ENCODE measurements at places on chromosomes 7 and 10.

DNA sequence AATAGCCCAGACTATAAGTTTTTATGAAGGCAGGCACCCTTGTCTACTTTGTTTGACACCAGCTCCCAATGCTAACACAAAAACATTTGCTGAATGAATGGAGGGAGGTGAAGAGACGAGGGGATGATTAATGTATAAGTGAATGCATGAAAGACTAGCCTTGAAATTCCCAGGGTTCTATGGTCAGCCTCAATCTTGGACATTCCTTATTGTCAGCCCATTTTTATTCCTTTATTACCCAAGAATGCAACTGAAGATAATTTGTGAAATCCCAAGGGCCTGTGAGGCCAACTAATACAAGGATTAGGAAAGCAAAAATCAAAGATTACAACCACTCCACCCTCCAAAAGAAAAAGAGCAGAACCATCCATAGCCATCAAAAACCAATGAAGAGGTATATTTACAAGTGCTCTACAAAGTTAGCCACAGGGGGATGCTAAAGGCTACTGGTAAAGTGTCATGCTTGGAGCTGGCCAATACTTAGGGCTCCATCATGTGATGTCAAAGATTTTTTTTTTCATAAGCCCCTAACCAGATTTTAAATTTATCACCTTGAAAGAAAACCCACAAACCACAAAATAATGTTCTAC lies 40.0 kb upstream of the ASAH2 start:
- peak; percentile 15 for DNase-seq

GRCh38 chr7:81740403-81740802 lies 29.4 kb downstream of the HGF start:
- DNase-seq = no peak

DNA sequence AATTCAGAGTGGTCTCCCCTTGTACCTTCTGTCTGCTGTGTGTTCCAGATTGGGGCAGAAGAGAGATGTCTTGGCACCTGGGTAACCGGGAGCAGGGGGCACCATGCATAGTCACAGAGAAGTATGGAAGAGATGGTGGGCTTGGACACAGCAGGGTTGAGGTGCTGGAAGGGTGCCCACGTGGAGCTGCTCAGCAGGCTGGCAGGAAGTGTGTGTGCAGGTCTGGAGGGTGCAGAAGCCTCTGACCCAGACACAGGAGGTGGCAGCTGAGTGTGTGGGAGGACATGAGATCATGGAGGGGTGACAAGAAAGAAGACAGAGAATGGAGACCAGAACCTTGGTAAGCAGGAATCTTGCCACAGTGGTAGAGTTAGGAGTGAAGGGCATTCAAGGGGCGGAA lies 42.3 kb upstream of the DUSP5 start:
- no peak for DNase-seq

GRCh38 chr10:110651044-110651958 lies 7.2 kb downstream of the RBM20 start:
- peak; percentile 56 for DNase-seq

DNA sequence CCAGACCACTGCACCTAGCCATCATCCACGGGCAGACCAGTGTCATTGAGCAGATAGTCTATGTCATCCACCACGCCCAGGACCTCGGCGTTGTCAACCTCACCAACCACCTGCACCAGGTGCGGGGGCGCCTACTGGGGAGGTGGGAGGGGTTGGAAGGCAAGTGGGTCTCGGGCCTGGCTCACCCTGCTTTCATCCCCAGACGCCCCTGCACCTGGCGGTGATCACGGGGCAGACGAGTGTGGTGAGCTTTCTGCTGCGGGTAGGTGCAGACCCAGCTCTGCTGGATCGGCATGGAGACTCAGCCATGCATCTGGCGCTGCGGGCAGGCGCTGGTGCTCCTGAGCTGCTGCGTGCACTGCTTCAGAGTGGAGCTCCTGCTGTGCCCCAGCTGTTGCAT lies 4.6 kb downstream of the NFKB2 start:
- no peak for DNase-seq

DNA sequence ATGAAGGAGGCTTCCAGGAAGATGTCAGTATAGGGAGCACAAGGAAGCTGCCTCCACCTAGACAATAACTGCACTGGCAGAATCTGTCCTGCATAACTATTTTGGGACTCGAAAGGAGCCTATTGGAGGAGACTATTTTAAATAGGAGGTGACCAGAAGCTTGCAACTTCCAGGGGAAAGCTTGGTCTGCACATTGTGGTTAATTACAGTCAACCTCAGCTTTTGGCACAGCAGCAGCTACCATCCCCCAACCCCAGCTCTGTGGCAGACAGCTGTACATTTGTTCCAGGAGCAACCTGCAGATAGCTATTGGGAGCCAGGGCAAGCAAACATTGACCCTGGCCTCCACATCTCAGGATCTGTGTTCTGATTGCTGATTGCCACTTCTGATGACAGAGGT lies 46.3 kb upstream of the NANOS1 start:
- DNase-seq = peak; percentile 67

DNA sequence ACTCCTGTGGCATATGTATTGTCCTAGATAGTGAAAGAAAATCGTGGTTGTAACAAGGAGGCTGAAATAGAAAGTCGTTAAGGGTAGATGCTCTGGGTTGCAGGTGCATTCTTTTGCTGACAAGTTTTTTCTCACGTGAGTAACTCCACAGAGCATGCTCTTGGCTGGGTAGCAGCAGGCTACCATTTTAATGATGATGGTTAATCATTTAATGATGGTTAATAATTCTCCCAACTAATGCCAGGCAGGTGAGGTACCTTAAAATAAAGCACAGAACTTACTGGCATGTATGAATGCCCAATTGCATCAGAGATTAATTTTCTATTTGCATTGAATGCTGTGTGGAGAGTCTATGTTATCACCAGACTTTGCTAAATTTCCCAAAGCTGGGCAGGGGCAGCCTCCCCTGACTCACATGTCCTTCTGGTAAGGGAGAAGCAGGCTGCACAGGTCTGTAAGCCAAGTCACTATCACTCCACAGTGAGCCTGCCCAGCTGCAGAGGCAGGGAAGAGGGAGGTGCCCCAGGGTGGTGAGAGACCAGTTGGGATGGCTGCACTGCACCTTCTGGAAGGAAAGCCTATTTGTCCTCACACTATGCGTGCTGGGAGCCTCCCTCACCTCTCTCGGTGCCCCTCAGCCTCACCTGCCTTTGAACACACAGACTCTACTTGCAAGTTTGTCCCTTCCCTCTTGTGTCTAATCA lies 287.0 kb upstream of the IGFBP3 start:
- no peak for DNase-seq

DNA sequence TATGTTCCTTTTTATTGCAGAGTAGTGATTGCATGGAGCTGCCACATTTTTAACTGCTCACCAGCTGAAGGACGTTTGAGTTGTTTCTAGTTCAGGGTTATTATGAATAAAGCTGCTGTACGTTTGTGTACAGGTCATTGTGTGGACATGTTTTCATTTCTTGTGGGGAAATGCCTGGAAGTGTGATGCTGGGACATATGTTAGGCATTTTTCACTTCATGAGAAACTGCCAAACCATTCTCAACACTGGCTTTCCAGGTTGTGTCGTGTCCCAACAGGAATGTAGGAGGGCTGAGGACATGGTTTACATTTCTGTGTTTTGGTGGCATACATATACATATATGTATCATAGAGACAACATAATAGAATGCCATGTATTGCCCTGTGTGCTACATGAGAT lies 73.0 kb downstream of the NEURL1 start:
- DNase-seq = no peak

DNA sequence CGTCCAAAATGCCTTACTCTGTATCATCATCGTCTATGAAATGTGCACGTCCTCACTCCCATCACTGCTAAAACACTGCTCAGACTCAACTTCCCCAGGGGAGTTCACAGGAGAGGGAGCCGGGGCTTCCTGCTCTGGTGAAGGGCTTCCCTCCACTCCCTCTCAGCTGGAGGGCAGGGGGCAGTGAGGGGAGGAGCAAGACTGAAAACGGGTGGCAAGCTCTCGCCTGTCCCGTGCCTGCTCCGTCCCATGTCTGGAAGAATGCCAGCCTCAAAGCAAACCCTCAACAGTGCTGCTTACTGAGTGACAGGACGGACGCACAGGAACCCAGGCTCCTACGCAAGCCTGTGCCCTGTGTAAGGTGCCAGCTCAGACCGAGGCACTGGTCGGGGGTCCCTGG lies 25.1 kb downstream of the PRKAG2 start:
- DNase-seq = no peak

DNA sequence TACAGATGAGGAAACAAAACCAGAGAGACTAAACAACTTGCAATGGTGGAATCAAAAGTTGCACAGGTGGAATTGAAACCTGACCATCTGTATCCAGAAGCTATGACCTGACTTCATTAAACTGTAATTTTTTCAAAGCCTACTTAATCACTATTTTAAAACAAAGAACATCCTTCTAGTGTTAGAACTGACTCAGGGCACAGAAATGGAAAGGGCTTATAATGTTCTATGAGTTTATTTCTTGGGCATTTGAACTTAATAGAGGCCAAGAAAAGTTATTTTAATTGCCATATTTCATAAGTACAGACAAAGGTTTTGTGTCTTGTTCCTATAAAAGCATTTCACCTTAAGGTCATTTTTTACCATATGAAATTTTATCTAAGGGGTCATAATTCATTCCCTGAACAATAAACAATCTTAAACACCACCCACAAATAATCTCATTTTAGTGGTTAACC lies 8.8 kb downstream of the ITGB1 start:
- DNase-seq = no peak

GRCh38 chr10:77333610-77334340 lies 303.8 kb downstream of the KCNMA1 start:
- peak; percentile 32 for DNase-seq

GRCh38 chr7:54987772-54988171 lies 31.0 kb upstream of the EGFR start:
- DNase-seq = no peak

GRCh38 chr7:80287400-80288174 lies 153.0 kb downstream of the GNAI1 start:
- DNase-seq = no peak

DNA sequence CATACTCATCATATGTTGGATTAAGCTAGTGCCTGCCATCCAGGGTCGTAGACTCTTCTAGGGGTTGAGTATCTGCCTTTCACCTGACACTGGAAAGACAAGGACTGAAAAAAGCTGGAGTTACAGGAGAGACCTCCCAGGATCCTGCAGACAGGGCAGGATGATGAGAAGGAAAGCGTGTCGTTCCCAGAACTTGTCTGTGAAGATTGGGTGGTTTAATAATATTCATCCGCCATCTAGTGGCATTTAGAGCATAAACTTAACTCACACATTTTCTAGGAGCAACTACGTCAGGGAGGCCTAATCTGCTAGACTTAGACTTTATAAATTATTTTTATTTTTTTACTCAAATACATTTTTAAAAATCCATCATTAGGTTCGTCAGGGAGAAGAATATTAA lies 59.6 kb downstream of the ADRB1 start:
- peak; percentile 52 for DNase-seq

- peak; percentile 26 for DNase-seq
Observed at GRCh38 chr10:103763374-103764202, 91.8 kb downstream of the SH3PXD2A start.

- no peak for DNase-seq
Observed at GRCh38 chr7:116574025-116574822, 49.4 kb downstream of the CAV1 start.

- DNase-seq = peak; percentile 57
Observed at GRCh38 chr10:105797234-105797890, 1156.3 kb downstream of the SORCS3 start.

DNA sequence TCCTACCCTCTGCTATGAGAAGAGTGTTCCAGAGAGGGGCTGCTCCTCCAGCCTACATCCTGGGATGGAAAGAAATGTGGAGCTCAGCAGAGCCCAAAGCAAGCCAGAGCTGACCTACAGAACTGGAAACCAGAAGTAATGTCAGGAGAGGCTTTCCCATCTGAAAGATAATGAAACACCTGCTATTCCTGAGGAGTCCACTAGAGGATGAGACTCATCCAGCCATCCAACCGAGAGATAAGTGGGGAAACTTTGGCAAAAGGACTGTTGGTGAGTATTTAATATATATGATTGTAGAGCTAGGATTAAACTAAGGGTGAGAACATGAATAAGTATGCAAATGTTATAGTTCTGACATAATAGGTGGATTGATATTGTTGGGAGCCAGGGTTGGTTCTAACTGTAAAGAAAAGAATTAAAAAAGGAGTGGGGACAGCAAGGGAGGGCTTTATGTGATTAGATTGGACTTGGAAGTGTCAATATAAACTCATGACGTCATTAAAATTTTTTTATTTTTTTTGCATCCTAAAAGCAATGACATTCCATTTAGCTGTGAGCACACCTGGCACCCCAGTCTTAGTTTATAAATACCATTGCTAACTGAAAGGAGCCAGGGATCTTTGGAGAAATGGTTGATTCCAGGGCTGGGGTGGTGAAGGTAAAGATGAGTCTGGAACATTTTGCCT lies 312.8 kb upstream of the NFE2L3 start:
- peak; percentile 36 for DNase-seq

DNA sequence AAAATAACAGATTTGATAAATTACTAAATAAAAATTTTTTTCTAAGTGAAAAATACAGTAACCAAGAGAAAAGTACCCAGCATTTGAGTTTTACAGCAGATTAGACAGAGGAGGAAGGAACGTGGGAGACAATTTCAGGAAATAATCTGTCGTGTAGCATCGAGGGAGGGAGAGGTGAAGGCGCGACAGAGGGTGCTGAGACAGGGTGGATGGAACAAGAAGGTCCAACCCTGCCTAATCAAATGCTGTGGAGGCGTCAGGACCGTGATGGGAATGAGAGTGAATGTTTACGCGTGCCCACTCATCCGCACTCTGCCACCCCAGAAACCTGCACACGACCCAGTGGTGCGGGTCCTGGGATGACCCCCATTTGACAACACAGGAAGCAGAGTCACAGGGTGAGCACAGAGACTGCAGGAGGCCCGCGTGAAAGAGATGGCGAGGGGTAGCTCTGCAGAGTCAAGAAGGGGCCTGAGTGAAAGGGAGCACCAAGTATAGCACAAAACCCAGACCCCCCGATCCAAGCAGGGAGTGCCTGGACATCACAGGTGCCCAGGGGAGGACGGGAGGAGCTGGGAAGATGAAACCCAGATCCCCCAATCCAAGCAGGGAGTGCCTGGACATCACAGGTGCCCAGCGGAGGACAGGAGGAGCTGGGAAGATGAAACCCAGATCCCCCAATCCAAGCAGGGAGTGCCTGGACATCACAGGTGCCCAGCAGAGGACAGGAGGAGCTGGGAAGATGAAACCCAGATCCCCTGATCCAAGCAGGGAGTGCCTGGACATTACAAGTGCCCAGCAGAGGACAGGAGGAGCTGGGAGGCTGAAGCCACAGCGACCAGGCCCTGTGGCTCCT lies 558.9 kb downstream of the DNAJB6 start:
- DNase-seq = no peak

DNA sequence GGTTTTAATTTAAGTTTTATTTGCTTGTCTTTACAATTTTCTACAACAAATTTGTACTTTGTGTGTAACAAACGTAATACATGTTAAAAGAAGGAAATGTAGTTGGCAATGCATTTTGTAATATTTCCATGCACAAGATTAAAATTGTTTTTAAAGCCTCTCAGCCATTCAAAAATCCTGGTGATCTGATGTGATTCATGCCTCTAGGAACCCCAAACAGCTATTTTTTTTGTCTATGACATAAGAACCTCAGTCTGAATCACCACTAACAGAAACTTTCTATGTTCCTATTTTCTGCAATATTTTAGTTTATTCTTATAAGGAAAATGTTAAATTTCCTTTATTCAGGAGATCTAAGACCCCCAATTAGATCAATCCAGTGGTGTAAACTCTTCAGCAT lies 183.1 kb upstream of the YAE1 start:
- no peak for DNase-seq
